Stimulated activated CD4-positive, alpha-beta T cell treated with anti-CD3 and anti-CD28 coated beads, Interleukin-1b, Interleukin-23, amount 100 ng/mL, for 1 hour (primary cell): ENCODE measurements at places on chromosomes 3 and 15.

DNA sequence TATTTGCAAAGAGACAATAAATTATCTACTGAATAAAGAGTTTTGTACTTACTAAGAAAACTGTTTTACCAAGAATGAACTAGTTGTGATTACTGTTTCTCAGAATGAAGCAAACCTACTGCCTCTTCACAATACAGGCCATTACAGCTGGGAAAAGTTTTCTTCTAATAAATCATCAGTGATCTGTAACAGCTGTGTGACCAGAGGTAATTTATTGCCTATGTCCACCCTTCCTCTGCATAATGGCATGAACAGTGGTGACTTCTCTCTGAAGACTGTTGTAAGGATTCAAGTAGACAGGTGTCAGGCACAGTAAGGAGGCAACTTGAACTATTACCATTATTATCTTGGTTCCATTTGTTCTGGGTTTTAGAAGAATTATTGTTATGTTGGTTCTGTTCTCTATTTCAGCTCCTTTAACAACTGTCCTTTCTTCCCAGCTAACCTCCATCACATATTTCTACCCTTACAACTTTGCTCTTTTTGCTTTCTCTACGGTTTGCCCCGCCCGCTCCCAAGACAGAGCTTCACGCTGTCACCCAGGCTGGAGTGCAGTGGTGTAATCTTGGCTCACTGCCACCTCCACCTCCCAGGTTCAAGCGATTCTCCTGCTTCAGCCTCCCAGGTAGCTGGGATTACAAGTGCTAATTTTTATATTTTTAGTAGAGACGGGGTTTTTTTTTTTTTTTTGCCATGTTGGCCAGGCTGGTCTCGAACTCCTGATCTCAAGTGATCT, 51.5 kb downstream of the PRKAR2A start:
- no peak for DNase-seq

DNA sequence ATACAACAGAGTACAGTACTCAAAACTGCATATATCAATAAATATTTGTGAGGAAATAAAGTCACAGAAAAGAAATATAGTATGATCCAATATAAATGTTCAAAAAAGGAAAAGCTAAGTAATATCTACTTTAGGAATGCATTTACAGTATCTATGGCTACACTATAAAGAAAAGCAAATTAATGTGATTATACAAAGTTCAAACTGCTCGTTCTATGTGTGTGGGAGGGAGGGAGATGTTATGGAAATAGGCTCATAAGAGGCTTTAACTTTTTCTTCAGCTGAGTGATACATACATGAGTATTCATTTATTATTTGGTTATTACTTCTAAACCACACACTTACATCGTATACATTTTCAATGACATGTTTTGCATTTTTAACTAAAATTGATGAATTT, 377.7 kb upstream of the AGTR1 start:
- no peak for DNase-seq

DNA sequence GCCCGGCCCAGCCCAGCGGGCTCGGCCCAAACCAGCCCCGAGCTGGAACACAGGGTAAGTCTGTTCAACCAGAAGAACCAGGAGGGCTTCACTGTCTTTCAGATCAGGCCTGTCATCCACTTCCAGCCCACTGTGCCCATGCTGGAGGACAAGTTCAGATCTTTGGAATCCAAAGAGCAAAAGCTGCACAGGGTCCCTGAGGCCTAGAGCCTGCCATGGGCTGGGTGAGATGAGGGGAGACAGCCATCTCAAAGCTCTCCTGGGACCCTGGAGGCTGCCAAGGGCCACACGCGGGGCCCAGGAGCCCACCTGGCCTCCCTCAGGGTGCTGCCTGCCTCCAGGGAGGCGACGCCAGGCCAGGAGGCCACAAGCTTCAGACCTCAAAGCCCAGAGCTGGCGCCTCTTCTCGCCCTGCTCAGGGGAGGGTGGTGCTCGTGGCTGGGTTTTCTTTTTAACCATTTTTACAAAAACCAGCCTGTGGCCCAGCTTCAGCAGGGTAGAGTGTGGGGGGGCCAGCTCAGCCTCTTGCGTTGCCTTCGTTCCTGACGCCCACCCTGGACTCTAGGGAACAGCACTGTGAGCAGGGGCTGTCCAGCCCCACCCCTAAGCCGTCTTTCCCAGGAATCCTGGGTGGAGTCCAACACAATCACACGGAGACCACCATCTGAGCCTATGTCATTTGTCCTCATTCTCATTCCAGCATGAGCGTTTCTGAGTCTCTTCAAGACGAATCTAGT, 107.0 kb downstream of the ETFA start:
- no peak for DNase-seq

DNA sequence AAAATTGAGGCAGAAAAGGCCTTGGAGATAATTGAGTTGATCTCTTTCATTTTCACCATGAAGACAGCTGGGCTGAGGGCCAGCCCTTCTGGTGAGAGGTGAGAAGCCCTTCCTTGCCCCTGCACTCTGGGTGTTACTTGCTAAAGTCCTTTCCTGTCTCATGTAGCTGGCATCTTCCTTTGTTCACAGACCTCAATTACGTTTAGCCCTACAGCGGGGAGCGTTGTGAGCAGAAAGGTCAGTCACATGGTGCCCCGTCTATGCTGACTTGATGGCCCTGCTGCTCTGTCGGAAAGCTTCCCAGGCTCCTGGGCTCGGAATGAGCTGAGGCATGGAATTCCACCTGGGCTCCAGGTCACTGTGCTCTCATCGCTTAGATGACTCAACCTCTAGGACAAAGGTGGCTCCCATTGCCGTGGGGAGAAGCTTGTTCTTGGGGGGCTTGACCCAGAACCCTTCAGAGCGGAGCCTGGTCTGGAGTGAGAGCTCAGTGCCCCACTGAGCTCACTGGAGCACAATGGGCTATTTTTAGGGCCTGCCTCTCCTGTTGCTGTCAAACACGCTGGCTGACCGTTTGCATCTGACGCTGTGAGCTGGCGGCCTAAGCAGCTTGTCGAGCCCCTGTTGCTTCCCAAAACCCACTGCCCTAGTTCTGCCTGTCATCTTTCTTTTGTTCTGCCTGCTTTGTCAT, 47.0 kb downstream of the RPLP1 start:
- DNase-seq = no peak

- no peak for DNase-seq
These were observed 20.6 kb downstream of the GPR15 start for GRCh38 chr3:98552232-98553020.

- no peak for DNase-seq
These were observed 365.2 kb downstream of the MFSD1 start for GRCh38 chr3:159166899-159167586.

DNA sequence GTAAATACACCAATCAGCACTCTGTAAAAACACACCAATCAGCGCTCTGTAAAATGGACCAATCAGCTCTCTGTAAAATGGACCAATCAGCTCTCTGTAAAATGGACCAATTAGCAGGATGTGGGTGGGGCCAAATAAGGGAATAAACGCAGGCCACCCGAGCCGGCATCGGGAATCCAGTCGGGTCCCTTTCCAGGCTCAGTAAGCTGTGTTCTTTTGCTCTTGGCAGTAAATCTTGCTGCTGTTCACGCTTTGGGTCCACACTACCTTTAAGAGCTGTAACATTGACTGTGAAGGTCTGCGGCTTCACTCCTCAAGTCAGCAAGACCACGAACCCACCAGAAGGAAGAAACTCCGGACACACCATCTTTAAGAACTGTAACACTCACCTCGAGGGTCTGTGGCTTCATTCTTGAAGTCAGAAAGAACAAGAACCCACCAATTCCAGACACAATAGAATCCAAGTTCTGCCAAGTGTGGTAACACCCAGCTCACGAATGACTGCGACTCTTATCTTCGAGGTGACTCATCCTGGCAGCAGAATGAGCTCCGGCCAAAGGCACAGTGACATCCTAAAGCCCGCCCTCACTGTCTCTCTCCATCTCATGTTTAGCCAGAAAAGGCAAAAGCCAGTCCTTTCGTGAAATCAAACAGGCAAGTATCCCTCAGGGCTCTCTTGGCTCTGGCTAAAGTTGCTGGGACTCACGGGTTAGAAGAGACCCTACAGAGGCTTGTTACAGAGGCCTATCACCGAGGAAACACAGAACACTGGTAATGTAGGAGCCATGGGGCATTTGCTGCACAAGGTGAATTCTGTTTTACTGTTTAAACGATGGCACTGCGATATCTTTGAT, 155.2 kb downstream of the FAM43A start:
- no peak for DNase-seq
